ENCODE measurements at places on chromosomes 3 and 15.

DNA sequence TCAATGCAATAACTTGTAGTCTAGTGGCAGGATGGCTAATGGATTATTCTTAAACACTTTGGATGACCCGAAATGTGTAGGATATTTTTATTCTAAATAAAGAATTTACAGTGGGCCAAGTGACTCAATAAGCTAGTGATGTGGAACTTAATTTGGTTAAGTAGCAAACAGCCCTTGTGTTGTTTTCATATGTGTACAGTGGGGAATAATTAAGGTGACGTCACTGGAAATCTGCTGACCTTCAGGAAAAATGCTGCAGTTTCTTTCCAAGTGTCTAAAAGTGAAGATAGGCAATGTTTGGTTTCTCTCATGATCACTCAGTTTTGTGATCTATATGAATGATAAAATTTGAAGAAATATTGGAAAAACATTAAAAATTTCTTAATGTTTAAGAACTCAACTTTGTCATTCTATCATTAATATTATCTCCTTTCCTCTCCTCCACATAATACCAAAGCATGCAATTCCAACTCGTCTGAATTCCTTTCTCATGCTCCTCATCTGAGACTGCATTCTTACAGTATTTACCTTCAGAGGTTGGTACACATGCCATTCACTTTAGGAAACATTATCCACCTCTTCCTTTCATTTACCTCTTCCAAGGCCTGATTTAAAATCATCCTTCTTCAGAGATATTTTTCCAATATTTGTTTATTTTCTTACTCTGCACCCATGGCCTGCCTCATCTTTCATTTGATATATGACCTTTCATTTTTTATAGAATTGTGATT, 414.6 kb upstream of the ARPP21 start:
- no peak for DNase-seq

GRCh38 chr3:77571971-77572715, 532.2 kb downstream of the ROBO2 start:
- DNase-seq: no peak

DNA sequence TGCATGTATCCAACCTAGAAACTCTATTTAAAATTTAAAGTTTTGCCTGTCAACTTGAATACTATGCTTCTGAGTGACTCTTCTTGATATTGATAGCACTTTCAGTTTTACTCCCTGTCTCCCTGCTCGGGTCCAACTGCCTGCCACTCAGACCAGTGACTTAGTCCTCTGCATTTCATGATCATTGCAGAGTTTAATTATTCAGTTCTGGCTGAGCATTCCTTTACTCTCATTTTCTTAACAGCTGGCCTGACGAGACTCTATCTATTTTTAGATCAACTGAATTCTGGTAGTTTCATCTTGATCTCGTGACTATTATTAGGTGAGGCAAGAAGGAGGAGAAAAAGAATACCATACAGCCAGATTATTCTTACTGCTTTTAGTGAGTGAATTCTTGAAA, 617.4 kb downstream of the SI start:
- DNase-seq: no peak

GRCh38 chr3:118931996-118932395, 102.7 kb downstream of the IGSF11 start:
- no peak for DNase-seq

- DNase-seq: no peak
Measured at GRCh38 chr3:10338591-10339353, 17.9 kb upstream of the SEC13 start.

GRCh38 chr3:60979461-60980341, 271.6 kb downstream of the FHIT start:
- DNase-seq: no peak

DNA sequence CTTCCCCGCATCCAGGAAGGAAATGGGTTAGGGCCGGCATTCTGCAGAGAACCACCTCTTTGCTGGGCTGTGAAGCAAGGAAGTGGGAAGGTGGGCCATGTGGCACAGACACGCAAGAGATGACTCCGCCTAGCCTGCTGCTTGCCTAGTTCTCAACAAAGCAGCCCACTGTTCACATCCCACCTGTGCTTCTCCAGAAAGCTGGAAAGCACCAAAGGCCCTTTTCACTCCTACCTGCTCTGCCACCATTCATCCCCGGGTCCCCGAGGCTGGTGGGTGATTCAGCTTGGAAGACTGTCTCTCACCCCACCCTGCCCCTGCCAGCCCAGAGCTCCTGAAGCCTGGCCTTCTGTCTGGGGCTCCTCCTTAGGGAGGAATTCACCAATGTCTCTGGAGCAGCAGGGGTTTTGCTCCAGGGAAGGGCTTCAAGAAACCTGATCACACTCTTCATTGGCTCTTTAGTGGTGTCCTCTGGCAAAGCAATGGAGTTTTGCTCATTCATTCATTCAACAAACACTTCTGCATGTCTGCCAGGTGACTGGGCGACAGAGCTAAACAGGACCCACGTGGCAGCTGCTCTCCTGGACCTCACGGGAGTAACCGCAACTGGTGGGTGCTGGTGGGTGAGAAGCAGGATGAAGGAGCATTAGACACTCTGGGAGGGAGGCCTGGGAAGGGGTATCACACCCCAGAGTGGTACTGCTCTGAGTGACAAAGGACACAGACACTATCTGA, 145.4 kb upstream of the TLE3 start:
- DNase-seq: no peak

DNA sequence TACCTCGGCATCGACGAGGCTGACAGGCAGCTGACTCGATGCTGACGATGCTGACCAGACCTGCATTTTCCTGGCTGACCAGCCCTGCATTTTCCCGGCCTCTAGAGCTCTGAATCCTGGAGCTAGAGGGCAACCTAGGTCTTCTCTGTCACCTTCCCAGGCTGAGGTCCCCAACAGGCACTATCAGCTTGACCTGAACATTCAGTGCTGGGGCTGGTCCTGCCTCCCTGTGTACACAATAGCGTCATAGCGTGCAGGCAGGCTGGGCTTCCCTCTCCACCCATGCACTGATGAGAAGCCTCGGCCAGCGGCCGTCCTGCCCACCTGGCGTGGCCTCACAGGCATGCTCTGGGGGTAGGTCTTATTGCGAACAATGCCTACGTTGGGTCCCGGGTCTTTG, 62.3 kb upstream of the SNRPA1 start:
- no peak for DNase-seq

DNA sequence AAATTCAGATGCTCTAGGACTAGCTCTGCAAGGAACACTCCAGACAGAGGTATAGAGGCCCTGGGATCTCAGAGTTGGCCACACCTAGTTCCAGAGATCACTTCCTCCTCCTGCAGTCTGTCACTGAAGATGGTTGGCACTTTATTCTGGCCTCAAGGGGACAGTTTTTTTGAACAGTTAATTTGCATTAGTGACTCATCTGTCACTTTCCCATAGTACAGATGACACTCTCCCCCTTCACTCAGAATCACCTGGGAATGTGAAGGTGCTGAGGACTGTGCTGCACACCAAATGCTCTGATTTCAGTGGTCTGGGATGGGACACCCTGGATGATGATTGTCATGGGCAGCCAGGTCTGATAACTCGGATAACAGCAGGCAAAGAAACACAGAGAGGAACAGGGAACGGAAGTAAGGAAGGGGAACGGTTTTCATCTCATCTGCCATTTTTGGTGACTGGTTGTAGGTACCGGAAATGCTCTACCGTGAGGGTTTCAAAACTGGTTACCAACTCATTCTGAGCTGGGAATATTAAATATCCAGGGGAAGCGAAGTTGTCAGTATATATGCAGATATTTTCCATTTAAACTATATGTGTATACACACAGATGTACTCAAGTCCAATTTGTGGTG, 232.5 kb upstream of the ST8SIA2 start:
- DNase-seq: no peak

- DNase-seq: no peak
Measured at GRCh38 chr3:147934451-147935180, 525.5 kb downstream of the ZIC1 start.

GRCh38 chr3:127822682-127823425, 539 bp upstream of the MGLL start:
- DNase-seq: no peak
